Heart left ventricle (tissue), 16 donors: ENCODE measurements at places on chromosomes 12 and 14. TPM values are rescaled to one million over a fixed set of nuclear protein-coding genes. Genes with fewer than 3 reads are reported as not detected.

KCNH3 gene
- total RNA-seq: 1.2 TPM

ITGB7 gene
- 0.12 TPM for total RNA-seq

TMEM52B gene
- 0.53 TPM for total RNA-seq

CELA1 gene
- total RNA-seq: not detected

TMEM229B gene
- 2.0 TPM for total RNA-seq

FAM222A gene
- total RNA-seq: 45.8 TPM

CNTN1 gene
- total RNA-seq: 0.13 TPM

HEATR5A gene
- total RNA-seq: 57.6 TPM

TMEM117 gene
- total RNA-seq: 7.9 TPM

RIC8B gene
- total RNA-seq: 25.2 TPM

RNASE3 gene
- not detected for total RNA-seq

RDH16 gene
- total RNA-seq: 0.15 TPM

KRT6C gene
- total RNA-seq: not detected

MSRB3 gene
- total RNA-seq: 83.2 TPM

GRCh38 chr14:95293449-95293848 lies 26.3 kb downstream of the CLMN start:
- no peak overlapping the region for H3K27ac ChIP-seq
- peaks cover 27% of the 10 kb centered on the region for H3K4me1 ChIP-seq
- DNase-seq: no peak
- H3K4me3 ChIP-seq: no peak overlapping the region
- no peaks in the 10 kb centered on the region for H3K36me3 ChIP-seq

GRCh38 chr14:33934043-33934750 lies 16.7 kb downstream of the EGLN3 start:
- DNase-seq: no peak
- H3K27ac ChIP-seq: peak overlapping the region; percentile 66
- H3K4me3 ChIP-seq: no peak overlapping the region
- H3K36me3 ChIP-seq: no peaks in the 10 kb centered on the region
- no peaks in the 10 kb centered on the region for H3K27me3 ChIP-seq

- H3K27me3 ChIP-seq: no peaks in the 10 kb centered on the region
- no peak for DNase-seq
- H3K27ac ChIP-seq: no peak overlapping the region
- H3K4me3 ChIP-seq: no peak overlapping the region
Measured at GRCh38 chr12:125696054-125696453, 630.8 kb downstream of the AACS start.

DNA sequence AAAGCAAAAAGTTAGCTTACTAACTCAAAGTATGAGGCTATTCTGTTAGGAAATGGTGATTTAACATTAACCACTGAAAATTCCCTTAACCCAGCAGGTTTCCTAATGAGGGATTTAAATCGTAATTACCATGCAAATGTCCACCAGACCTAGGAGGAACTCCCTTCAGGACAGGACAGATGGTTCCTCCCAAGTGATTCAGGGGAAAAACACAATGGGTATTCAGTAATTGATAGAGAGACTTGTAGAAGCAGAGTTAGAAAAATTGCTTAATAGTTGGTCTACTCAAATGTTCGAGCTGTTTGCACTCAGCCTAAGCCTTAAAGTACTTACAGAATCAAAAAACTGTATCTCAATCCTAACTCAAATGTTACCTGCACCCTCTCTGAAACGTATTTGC lies 21.6 kb downstream of the RERGL start:
- no peaks in the 10 kb centered on the region for H3K4me1 ChIP-seq
- no peaks in the 10 kb centered on the region for H3K36me3 ChIP-seq
- no peak overlapping the region for H3K4me3 ChIP-seq
- no peaks in the 10 kb centered on the region for H3K27me3 ChIP-seq
- DNase-seq: no peak

DNA sequence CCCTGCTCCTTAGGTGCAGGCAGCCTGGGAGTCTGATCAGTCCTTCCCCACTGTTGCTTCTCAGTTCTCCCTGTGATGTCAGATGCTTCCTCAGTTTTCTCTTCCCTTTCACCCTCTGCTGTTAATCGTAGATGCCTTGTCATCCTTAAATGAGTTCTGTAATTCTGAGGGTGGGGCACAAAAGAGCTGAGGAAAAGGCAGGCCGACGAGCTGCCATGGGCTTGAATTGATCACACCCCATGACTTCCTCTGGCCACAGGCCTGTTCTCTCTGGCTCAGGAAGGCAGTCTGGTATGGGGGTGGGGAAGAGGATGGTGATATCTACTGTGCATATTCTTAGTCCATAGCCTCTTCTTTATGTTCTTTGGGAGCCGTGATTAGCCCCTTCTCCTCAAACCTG lies 5.2 kb upstream of the AP1G2 start:
- no peaks in the 10 kb centered on the region for H3K36me3 ChIP-seq
- peaks cover 4% of the 10 kb centered on the region for H3K4me1 ChIP-seq
- no peak overlapping the region for H3K4me3 ChIP-seq
- H3K27me3 ChIP-seq: peaks cover 25% of the 10 kb centered on the region
- H3K27ac ChIP-seq: no peak overlapping the region

DNA sequence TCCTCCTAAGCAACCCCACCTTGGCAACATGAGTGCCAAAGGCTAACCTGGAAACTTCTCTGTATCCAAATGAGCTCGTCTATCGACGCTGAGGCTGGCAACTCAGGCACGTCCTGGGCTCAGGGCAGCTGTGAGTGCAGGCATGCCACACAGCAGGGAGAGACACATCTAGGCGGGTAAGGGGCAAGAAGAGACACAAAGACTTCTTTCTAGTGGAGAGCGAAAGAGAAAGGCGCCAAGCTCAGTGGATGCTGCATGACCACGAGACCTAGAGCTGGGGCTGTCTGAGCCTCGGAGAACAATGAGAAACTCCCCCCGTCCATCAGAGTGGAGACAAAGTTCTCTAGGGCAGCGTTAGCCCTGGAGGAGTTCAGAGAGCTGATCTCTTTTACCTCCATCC lies 170.4 kb downstream of the CALM1 start:
- DNase-seq: no peak
- H3K27me3 ChIP-seq: no peaks in the 10 kb centered on the region
- peaks cover 9% of the 10 kb centered on the region for H3K36me3 ChIP-seq
- H3K27ac ChIP-seq: no peak overlapping the region

DNA sequence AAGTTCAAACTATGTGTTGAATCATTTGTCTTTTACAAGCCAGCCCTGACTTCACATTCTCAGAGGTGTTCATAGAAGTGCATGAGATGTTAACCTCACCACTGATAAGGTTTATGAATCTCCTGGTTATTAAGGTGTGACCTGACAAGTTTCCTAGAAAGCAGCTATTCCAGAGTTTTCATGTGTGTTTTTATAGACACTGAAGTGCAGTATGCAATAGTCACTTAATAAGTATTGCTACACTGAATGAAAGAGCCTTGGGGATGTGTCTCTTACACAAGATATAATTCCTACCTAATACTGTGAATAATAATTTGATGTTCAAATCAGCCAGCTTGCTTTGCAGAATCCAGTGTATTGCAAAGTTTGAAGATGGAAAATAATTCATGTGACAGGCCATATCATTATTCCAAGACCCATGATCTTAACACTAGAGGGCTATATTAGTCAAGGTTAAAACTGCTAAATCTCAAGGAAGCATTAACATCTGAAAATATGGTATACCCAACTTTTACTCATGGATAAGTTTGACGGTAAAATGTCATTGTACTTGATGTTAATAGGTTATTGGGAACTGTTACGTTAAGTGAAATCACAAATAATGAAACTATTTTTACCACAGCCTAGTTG lies 13.0 kb downstream of the SLC25A3 start:
- DNase-seq: no peak
- peaks cover 25% of the 10 kb centered on the region for H3K36me3 ChIP-seq
- H3K4me3 ChIP-seq: no peak overlapping the region
- no peaks in the 10 kb centered on the region for H3K4me1 ChIP-seq
- H3K27me3 ChIP-seq: no peaks in the 10 kb centered on the region

DNA sequence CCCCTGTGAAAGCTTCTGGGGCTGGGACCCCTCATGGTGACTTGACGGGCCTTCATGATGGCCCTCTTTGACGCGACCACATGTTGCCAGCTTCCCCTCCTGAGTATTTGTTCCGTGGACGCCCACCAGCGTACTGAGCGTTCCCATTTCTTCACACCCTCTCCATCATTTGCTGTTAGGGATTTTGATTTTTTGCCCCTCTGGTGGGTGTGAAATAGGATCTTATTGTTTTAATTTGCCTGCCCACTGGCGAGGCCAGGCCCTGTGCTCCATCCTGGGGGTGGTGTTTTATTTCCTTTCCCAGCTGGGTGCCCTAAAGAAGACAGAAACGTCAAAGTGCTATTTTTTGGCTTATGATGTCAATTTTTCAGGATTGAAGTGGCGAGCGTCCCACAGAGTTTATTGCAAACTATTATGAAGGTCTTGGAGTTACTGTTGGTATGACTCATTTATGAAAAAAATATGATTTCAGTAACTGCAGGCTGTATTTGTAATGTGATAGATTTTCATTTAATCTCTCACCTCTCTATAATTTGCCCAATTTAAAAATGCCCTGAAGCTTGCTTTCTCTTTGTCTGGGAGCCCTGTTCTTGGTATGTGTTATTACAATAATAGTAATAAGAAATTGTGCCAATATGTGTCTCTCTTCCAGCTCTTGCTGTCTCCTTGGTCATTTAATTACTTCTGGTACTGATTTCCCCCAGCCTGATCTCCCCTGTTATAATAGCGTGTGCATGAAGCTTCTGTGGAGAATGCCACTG lies 99.6 kb downstream of the SLC25A47 start:
- H3K27ac ChIP-seq: no peak overlapping the region
- H3K27me3 ChIP-seq: no peaks in the 10 kb centered on the region
- H3K4me1 ChIP-seq: peaks cover 5% of the 10 kb centered on the region
- no peak overlapping the region for H3K4me3 ChIP-seq
- no peaks in the 10 kb centered on the region for H3K36me3 ChIP-seq

DNA sequence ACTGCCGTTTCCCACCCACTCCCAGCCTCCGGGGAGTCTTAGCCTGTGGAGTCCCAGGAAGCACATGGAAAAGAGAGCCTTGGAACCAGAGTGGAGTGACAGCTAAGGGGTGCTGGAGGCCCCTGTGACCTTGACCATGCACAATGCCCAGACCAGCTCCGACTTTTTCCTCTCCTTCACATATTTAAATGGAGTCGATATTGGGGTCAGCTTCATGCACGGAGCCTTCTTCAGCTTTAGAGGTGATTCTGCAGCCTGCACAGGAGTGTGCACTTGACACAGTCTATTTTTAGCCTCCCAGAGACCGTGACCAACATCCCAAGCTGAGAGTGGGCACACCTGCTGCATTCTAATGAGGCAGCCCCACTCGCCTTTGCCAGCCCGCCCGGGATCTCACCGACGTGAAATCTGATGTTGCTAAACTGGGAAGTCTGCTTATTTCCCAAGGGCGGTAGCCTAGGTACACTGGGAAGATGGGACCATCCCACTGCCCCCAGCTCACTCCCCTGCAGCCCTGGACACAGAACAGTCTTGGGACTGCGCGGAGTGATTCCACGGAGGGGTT lies 47.5 kb downstream of the PRMT8 start:
- DNase-seq: no peak
- no peak overlapping the region for H3K4me3 ChIP-seq
- no peak overlapping the region for H3K27ac ChIP-seq

DNA sequence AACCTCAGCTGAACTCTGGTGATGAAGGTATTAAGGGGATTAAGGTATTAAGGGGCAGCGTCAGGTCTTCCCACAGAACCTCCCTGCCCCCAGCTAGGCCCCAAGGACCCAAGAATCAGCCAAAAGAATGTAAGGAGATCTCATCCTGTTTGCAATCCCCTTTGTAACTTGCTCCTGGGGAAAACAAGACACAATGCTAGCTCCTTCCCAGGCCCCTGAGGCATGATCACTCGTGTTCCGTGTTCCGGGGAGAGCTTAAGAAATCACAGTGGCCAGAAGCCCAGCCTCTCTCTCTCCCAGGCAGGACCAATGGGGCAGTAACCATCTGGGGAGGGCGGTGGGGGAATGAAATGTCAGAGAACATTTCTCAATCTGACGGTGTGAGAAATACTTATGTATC lies 33.2 kb downstream of the PIGH start:
- H3K4me3 ChIP-seq: no peak overlapping the region
- no peak for DNase-seq
- H3K27me3 ChIP-seq: no peaks in the 10 kb centered on the region
- H3K4me1 ChIP-seq: no peaks in the 10 kb centered on the region
- no peaks in the 10 kb centered on the region for H3K36me3 ChIP-seq

DNA sequence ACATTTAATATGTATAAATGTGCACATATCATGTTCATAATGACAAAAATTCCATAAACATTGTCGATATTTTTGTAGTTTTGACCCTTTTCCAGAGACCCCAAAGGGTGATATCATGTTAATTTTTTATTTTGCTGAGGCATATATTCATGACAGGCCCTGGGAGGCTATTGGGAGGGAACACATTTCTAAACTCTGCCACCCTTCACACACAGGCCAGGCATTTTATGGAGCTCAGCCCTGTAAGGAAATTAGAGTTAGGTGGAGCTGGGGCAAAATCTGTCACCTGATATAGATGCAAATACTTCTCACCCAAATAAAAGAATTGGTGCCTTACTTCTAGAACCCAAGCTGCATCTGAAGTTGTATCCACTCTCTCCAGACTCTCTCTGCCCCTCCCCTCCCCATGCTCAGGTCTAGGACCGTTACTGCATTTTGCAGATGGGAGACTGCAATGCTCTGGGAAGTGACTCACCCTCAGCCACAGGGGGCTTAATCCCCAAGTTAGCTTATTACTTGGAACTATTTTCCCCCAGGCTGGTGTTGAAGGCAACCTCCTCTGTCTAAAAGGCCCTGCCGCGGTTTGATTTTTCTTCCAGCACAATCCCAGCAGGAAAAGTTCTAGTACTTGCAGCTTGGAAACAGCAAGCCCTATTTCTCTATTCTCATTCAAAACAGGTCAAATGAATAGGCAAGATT lies 238.9 kb downstream of the EMP1 start:
- no peaks in the 10 kb centered on the region for H3K27me3 ChIP-seq
- no peaks in the 10 kb centered on the region for H3K36me3 ChIP-seq
- peaks cover 5% of the 10 kb centered on the region for H3K4me1 ChIP-seq
- no peak overlapping the region for H3K27ac ChIP-seq
- H3K4me3 ChIP-seq: no peak overlapping the region

DNA sequence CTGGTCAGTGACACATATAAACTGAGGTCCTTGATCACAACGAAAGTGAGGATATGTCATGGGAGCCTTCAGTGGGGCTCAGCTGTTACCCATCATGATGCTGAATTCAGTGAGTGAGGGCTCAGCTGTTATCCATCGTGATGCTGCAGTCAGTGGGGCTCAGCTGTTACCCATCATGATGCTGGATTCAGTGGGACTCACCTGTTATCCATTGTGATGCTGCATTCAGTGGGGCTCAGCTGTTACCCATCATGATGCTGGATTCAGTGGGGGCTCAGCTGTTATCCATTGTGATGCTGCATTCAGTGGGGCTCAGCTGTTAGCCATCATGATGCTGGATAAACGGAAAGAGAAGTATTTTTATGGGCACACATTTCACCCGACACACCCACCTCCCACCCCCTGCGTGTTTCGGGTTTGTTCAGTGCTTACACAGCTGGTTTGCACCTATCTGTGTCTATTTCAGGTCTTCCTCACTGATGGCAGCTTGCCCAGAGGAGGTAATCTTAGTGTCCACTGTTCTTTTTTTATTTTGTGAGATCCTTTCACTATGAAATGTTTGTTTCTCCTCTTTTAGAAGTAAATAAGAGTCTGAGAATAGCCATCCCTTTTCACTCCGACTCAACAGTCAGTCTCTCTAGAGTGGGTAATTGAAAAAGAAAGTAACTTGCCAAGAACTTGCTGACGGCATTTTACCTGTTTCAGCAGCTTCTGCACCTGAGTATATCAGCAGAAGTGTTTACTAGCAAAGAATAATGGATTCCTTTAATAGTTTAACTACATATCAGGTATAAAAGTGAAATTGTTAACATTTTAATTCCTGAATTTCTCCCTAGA lies 183.0 kb downstream of the ERC1 start:
- H3K4me1 ChIP-seq: peaks cover 4% of the 10 kb centered on the region
- no peak overlapping the region for H3K4me3 ChIP-seq
- no peaks in the 10 kb centered on the region for H3K27me3 ChIP-seq
- H3K36me3 ChIP-seq: no peaks in the 10 kb centered on the region
